ENCODE measurements at places on chromosomes 3 and 15.

DNA sequence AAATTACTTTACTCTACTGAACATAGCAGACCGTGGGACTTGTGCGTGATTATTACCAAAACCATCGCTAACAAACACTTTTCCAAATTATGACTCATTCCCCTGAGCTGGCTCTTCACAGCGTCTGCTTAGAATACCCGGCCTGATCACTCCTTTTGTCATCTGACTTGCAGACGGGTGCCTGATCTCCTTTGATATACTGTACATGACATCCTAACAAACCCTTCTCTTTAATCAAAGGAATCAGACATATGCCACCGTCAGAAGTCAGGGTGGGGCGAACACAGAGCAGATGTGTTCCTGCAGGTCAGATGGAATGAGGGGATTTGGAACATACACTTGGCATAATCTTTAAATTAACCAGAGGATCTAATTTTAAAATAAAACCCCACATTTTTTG lies 48.5 kb upstream of the SH3GL3 start:
- DNase-seq: no peak

- no peak for DNase-seq
Observed at GRCh38 chr15:78960308-78960707, 15.5 kb upstream of the CTSH start.

DNA sequence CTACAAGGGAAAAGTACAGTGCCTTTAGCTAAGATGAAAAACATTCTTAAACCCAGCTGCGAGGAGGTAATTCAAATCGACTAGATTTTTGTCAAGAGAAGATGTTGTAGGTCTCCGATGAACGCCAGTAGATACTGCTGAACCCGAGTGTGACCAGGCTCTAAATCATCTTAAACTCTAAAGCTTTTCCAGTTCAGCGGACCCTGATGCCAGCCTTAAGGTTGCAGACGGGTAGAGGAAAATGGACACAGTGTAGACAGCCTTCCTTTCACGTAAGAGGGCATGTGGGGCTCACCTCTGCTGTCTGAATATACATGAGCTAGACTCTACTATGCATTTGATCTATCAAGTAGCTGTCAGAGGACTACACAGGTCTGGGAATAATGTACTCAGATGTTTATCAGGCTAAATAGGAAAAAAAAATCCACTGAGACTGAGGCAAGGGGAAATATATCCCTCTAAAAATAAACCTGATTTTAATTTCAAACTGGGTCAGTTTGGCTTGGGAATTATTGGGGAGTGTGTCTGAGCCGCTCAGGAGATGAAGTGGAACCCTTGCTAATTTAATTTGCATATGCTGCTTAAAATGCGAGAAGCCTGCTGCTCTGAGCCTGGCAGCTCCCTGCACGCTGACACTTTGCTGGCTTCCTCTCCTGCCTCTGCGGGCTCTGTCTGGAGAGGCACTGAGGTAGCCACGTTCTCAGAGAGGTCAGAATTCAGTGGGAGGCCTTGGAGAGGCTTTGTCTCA lies 151.9 kb downstream of the CADPS start:
- DNase-seq: peak; percentile 27

- DNase-seq: peak; percentile 78
Observed at GRCh38 chr3:155745795-155746550, 1.1 kb upstream of the PLCH1 start.

GRCh38 chr3:149511040-149511626 lies 36.6 kb downstream of the TM4SF4 start:
- DNase-seq: no peak

DNA sequence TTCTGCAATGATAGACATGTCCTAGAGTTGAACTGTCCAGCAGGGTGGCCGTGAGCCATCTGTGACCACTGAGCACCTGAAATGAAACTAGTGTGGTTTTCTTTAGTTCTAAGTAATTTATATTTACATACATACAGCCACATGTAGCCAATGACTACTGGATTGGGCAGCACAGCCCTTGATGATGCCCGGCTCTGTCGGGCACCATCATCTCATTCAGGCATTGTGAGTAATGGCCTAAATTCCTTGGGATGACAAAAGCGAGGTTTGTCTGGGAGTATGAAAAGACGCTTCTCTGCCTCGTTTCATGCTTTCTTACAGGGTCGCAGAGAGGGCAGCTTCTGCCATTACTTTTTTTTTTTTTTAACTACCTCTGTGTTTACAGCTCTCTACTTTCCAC lies 251.9 kb upstream of the HES1 start:
- DNase-seq: no peak

GRCh38 chr3:149934524-149934923 lies 36.2 kb downstream of the PFN2 start:
- no peak for DNase-seq

GRCh38 chr3:104992676-104993075 lies 374.0 kb upstream of the ALCAM start:
- no peak for DNase-seq

- no peak for DNase-seq
Observed at GRCh38 chr3:165669967-165670366, 167.3 kb downstream of the BCHE start.

- no peak for DNase-seq
Observed at GRCh38 chr3:13595485-13595884, 46.6 kb downstream of the FBLN2 start.

GRCh38 chr3:122217901-122218300 lies 34.4 kb downstream of the CASR start:
- no peak for DNase-seq

DNA sequence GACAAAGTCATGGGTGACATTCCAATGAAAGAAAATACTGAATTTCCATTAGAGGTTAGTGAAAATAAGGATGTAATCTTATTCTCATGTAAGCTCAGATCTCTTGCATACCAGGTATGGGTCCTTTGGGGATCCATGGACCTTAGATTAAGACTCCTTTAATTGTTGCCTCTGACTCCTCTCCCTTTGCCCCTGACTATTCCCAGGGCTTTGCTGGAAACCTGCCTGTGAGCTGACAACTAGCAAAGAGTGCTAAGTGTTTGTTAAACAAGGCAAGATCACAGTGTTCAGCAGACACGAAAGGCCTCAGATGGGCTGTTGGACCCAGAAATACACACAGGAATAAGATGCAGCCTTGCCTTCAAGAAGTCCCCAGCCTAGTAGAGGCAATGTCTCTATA lies 32.1 kb downstream of the ACKR2 start:
- DNase-seq: no peak

GRCh38 chr3:14478956-14479550 lies 61.1 kb downstream of the GRIP2 start:
- no peak for DNase-seq

- no peak for DNase-seq
Observed at GRCh38 chr3:87541723-87542122, 265.3 kb upstream of the POU1F1 start.

DNA sequence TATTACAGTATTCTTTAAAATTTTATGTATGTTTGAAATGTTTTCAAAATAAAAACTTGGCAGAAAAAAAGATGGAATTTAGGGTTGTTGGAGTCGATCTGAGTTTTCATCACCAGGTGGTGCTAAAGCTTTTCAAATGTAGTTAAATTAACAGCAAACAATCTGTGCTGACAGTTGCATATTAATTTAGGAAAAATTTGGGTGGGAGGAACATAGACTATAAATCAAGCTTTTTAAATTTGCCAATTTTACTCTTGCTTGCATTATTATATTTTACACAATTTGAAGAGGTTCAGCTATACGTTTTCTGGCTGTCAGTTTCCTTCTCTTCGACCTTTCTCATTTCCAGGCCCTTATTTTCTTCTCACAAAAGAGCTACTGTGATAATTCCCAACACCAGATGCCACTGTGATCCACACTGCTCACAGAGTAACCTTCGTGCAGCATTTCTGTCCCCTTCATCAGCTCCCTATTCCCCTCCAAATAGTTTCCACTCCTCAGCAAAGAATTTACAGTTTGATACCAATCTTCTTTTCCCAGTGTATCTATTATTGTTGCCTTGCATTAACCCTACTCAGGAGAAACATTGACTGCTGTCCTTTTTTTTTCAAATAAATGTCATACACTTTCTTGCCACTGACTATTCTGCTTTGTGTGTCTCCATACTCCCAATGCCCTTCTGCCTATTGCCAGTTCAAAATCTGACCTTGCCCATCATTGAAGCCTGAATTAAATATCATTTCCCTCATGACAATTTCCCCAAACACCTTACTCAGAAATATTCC lies 53.4 kb upstream of the EIF5A2 start:
- DNase-seq: no peak

- no peak for DNase-seq
Observed at GRCh38 chr3:70635301-70635700, 322.9 kb upstream of the MDFIC2 start.

DNA sequence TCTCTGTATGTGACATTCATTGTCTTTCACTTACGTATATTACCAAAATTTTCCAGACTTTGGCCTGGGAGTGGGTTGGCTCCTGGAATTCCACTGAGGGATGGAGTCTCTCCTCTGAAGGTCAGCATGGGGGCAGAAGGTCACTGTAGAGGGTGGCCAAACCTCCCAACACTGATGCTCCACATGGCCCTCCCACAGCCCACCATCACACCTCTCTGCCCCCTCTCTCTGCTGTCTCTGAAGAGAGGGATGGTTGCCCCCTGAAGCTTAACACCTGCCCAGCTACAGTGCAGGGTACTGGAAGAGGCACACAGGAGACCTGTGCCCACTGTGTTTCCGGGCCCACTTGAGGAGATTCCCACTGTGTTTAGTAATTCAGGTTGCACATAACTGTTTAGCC lies 52.2 kb downstream of the CMTM6 start:
- DNase-seq: no peak
